PC-3 (cell line): ENCODE measurements at places on chromosomes 12 and 14. TPM values are rescaled to one million over a fixed set of nuclear protein-coding genes. Genes with fewer than 3 reads are reported as not detected.

FAM181A gene
- total RNA-seq: not detected in 2 replicates

GRCh38 chr12:120710031-120710804 is at the start of gene UNC119B:
TSS of gene UNC119B (plus strand) at chr12:120710458. CDS start at chr12:120710475, 17 bp downstream.
- H3K36me3 ChIP-seq: peaks cover 12% of the 10 kb centered on the region; the same call in 1 of the 2 replicates
- peak within 1 kb of the TSS; percentile 83 for H3K4me3 ChIP-seq
- peaks cover 25% of the 10 kb centered on the region for H3K4me1 ChIP-seq
- peak; percentile 56 for DNase-seq
- no peaks in the 10 kb centered on the region for H3K27me3 ChIP-seq

DNA sequence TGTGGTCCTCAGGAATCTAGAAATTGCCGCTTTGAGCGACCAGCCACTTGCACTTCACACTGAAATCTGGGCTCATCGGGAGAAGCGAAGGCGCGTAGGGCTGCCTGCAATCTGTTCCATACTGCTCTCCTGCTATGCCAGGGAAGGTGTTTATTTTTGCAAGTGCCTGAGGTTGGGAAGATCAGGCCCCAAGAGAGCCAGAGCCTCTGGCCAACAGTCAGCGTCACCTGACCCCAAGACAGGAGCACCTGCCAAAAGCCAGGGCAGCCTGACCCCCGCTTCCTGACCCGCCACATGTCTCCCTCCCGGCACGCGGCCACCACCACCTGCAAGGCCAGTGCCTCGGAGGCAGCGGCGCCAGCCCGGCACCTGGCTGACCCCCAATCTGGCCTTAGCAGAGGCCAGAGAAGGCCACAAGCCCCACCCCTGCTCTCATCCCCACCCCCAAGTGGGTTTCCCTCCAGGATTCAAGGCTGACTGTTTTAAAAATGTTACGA is 94.4 kb downstream of the CHGA start:
- H3K27ac ChIP-seq: no peak overlapping the region
- H3K27me3 ChIP-seq: no peaks in the 10 kb centered on the region
- no peak for DNase-seq
- H3K4me3 ChIP-seq: no peak overlapping the region
- no peaks in the 10 kb centered on the region for H3K4me1 ChIP-seq
- H3K36me3 ChIP-seq: no peaks in the 10 kb centered on the region

PLBD1 gene
- total RNA-seq: 0.87 and 1.5 TPM in 2 replicates

CAPZA3 gene
- total RNA-seq: not detected in 2 replicates

DNA sequence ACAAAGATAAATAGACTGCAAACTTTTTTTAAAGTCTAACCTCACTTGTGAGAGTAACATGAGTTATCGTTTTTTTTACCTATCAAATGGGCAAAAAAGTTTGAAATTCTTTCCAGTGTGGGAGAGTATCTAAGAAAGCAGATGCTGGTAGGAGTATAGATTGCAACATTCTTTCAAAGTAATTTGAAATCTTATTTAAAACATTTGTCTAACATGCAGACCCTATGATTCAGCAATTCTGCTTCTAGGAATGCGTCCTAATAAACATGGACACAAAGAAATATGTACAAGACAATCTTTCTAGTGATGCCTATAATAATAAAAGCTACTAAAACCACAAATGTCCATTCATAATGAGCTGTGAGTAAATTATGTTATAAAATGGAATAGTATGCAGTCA is 110.4 kb upstream of the TMCC3 start:
- no peak for DNase-seq
- no peak overlapping the region for H3K4me3 ChIP-seq
- no peaks in the 10 kb centered on the region for H3K36me3 ChIP-seq
- no peaks in the 10 kb centered on the region for H3K27me3 ChIP-seq
- H3K27ac ChIP-seq: no peak overlapping the region

RNU4-1 gene
- under 0.01 TPM in 2 replicates for total RNA-seq

DNA sequence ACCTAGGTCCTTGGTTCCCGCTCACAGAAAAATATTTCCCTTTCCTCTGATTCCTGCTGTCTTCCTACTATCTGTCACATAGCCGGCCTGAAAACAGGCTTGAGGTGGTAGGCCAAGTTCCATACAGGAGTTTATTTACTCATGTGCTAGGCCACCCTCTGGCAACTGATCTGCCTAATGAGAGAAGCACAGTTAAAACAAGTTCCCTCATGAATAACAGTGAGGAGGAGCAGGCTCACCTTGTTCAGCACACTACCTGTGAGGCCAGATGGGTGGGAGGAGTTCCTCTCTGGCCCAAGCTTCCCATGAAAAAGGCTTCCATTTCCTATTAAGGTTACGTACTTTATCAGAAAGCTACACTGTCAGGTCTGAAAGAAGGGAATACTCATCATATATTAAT is 206.0 kb downstream of the MYRFL start:
- H3K27me3 ChIP-seq: no peaks in the 10 kb centered on the region
- H3K4me1 ChIP-seq: no peaks in the 10 kb centered on the region
- no peaks in the 10 kb centered on the region for H3K36me3 ChIP-seq
- no peak for DNase-seq
- no peak overlapping the region for H3K27ac ChIP-seq

CMTM5 gene
- not detected in 2 replicates for total RNA-seq

DNA sequence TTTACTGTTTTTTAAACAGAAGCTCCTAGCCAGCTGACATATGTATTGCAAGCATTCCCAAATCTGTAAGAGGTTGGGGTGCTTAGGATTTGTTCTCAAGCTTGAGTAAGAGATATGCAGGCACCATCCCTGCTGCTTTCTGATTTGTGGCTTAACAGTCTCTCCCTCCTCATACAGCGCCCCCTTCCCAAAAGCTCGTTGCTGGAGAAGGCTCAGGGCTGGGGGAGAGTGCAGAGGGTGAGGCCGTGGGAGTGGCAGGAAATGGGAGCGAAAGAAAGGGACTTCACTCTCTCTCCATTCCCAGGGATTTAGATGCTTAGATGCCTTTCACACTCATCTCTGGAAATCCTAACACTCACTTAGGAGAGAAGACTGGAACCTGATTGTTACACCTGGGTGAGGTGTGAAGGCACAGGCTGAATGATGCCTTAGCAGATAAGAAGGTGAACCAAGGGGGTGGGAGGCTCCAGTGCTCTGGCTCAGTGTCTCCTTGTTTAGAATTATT is 172.0 kb downstream of the C12orf75 start:
- H3K27ac ChIP-seq: no peak overlapping the region
- no peak for DNase-seq
- H3K4me1 ChIP-seq: peaks cover 12% of the 10 kb centered on the region
- no peak overlapping the region for H3K4me3 ChIP-seq
- H3K36me3 ChIP-seq: no peaks in the 10 kb centered on the region
- peaks cover 10% of the 10 kb centered on the region; the same call in 1 of the 2 replicates for H3K27me3 ChIP-seq

GRCh38 chr14:51921026-51921425 is 60.6 kb downstream of the GNG2 start:
- H3K27me3 ChIP-seq: no peaks in the 10 kb centered on the region
- no peak overlapping the region for H3K4me3 ChIP-seq
- H3K4me1 ChIP-seq: no peaks in the 10 kb centered on the region
- no peaks in the 10 kb centered on the region for H3K36me3 ChIP-seq
- no peak overlapping the region for H3K27ac ChIP-seq

DNA sequence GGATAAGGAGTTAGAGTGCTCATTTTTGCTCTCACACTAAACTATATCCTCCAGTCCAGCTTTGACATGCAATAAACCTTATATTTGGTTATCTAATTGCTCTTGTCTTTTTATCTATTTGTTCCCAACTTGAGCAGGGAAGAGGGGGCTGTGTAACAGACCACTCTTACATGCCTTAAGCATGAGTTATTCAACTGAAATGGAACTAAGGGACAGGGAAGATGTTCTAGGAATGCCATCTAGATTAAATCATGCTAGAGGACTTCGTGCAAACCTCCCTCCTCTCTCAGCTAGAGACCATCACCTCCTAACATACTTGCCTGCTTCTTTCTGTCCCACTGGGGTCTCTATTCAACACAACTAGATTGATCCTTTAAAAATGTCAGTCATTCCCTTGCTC is 20.6 kb downstream of the SPX start:
- H3K27me3 ChIP-seq: no peaks in the 10 kb centered on the region
- no peak overlapping the region for H3K4me3 ChIP-seq

KRT85 gene
- not detected in 2 replicates for total RNA-seq

TEX22 gene
- total RNA-seq: 0.29 and 0.40 TPM in 2 replicates

GRCh38 chr14:70180718-70181117 is 8.0 kb downstream of the SLC8A3 start:
- H3K27me3 ChIP-seq: peaks cover 82% of the 10 kb centered on the region
- no peaks in the 10 kb centered on the region for H3K36me3 ChIP-seq
- no peaks in the 10 kb centered on the region for H3K4me1 ChIP-seq
- DNase-seq: no peak
- H3K27ac ChIP-seq: no peak overlapping the region
- H3K4me3 ChIP-seq: no peak overlapping the region

GRCh38 chr14:52012635-52013034 is 23.3 kb downstream of the RTRAF start:
- peaks cover 40% of the 10 kb centered on the region for H3K36me3 ChIP-seq
- H3K4me3 ChIP-seq: no peak overlapping the region
- H3K27me3 ChIP-seq: no peaks in the 10 kb centered on the region
- no peak for DNase-seq
- no peaks in the 10 kb centered on the region for H3K4me1 ChIP-seq

DNA sequence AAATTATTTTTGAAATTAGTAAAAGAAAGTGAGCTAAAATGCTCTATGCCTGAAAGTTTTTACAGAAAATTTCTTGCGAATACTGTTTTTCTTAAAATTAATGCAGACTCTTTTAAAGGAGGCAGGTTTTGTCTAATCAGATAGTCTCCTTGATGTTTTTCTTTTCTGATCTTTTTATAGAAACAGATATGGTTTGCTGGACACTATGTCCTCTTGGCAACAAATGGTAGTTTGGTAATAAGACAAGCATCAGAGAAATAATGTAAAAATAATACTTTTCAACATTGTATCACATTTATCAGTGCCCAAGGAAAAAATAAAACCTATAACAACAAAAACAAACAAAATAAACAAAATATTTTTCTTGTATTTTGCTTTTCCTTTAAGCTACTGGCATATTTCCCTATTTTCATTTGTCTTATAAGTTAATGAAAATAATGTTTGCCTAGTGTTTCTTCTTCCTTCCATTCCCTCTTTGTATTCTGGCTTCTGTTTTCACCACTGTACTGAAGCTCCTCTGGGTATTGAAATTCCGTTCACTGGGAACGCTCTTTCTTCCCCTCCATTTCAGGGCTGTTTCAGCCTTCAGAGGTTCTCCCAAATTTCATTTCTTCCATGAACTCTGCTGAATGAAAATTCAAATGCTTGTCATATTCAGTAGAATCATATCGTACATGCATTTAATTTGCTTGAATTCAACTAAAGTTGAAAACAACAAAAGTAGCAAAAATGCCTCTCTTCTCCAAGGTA is 115.3 kb downstream of the TRMT5 start:
- no peaks in the 10 kb centered on the region for H3K27me3 ChIP-seq
- no peaks in the 10 kb centered on the region for H3K36me3 ChIP-seq
- peaks cover 30% of the 10 kb centered on the region for H3K4me1 ChIP-seq
- DNase-seq: no peak

DNA sequence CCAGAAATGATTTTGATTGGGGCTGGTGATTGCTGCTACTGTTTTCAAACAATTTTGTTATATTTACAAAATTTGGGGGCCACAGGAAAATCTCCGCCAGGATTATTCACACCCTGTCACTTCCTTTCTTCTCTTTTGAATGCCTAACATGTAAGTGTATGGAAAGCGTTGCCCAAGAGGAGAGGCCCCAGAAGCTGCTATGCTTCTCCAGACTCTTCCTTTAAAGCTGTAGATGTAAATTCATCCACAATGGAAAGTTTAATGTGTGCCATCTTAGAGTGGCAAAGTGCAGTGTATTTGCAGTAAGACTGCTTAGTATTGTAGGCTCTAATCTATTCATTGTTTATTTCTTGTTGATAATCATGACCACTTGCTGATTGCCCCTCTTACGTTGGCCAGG is 136.7 kb upstream of the LRIG3 start:
- H3K4me3 ChIP-seq: no peak overlapping the region
- H3K27me3 ChIP-seq: no peaks in the 10 kb centered on the region
- DNase-seq: no peak
- H3K36me3 ChIP-seq: no peaks in the 10 kb centered on the region

DNAL1 gene
- total RNA-seq: 2.6 and 13.9 TPM in 2 replicates

GRCh38 chr14:22506778-22507351 is 82.2 kb downstream of the DAD1 start:
- DNase-seq: no peak
- H3K27ac ChIP-seq: no peak overlapping the region
- H3K36me3 ChIP-seq: no peaks in the 10 kb centered on the region

RESF1 gene
- total RNA-seq: 9.4 and 14.8 TPM in 2 replicates

DNA sequence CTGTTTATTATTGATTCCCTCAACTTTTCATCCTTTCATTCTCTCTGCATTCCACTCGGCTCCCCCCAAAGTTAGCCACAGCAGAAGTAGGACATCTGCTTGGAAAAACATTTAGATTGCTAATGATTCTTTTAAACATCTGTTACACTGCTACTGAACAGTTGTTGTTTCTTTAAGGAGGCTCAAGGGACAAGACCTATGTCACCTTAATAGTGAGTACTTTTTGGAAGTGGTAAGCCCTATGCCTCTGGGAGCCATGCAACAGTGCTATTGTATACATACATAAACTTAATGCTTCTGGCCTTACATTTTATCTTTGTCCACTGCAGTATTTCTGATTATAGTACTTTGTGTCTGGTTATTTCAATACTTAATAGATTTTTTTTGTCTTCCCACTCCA is 628.2 kb upstream of the FOXG1 start:
- H3K27me3 ChIP-seq: no peaks in the 10 kb centered on the region
- H3K27ac ChIP-seq: no peak overlapping the region
- DNase-seq: no peak
- no peaks in the 10 kb centered on the region for H3K4me1 ChIP-seq
- no peak overlapping the region for H3K4me3 ChIP-seq

- no peak overlapping the region for H3K27ac ChIP-seq
- H3K4me1 ChIP-seq: peaks cover 14% of the 10 kb centered on the region
- no peak for DNase-seq
- no peaks in the 10 kb centered on the region for H3K27me3 ChIP-seq
- H3K4me3 ChIP-seq: no peak overlapping the region
These were observed 537.3 kb downstream of the TMTC2 start for GRCh38 chr12:83224012-83224411.

- no peak overlapping the region for H3K27ac ChIP-seq
- no peaks in the 10 kb centered on the region for H3K27me3 ChIP-seq
- H3K36me3 ChIP-seq: no peaks in the 10 kb centered on the region
- no peak overlapping the region for H3K4me3 ChIP-seq
These were observed 307.3 kb upstream of the G2E3 start for GRCh38 chr14:30251557-30252100.

- H3K36me3 ChIP-seq: no peaks in the 10 kb centered on the region
- no peak overlapping the region for H3K4me3 ChIP-seq
- peak; percentile 77 for DNase-seq
- H3K4me1 ChIP-seq: no peaks in the 10 kb centered on the region
These were observed 337.9 kb downstream of the AACS start for GRCh38 chr12:125402874-125403789.

KRT2 gene
- total RNA-seq: 0.23 TPM in 1 of 2 replicates, not detected in the other

JPH4 gene
- total RNA-seq: not detected in 2 replicates

GRCh38 chr14:79916892-79917291 is 294.4 kb downstream of the DIO2 start:
- no peak overlapping the region for H3K27ac ChIP-seq
- no peaks in the 10 kb centered on the region for H3K36me3 ChIP-seq
- H3K4me3 ChIP-seq: no peak overlapping the region
- no peak for DNase-seq
- no peaks in the 10 kb centered on the region for H3K4me1 ChIP-seq
